Pancreas (tissue), 10 donors: ENCODE measurements at places on chromosomes 2 and 18.

GRCh38 chr2:74939919-74940812, 18.3 kb upstream of the POLE4 start:
- DNase-seq: no peak

DNA sequence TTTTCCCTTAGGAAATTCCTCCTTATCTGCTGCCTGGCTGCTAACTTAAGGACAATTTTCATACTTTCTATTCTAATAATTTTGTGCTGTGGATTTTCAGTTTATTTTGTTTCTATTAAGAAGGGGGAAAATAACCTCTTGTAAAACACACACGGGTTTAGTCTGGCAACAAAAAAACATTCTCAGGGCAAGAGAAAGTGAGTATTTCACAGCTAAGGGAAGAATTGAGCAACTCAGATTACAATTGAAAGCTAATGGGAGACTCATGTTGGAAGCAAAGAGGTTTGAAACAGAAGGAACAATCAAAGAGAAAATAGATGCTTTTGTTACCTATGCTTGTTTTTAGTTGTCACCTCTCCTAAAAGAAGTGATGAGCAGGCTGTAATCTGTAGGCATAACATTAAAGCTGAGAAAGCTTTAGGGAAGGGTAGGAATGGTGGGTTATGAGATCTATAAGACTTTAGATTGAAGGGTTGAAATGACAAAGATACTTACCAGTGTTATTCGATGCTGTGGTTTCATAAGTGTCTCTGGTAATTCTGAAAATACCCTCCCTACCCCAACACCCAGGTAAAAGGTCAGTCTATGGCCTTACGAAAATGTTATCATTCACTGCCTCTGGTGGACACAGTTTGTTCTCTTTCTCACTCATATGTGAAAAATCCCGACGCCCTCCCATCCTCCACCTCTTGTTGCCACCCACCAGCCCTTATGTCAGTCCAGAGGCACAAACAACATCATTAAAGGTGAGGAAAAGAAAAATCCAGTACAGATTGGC, 510.9 kb downstream of the TXNL1 start:
- no peak for DNase-seq

DNA sequence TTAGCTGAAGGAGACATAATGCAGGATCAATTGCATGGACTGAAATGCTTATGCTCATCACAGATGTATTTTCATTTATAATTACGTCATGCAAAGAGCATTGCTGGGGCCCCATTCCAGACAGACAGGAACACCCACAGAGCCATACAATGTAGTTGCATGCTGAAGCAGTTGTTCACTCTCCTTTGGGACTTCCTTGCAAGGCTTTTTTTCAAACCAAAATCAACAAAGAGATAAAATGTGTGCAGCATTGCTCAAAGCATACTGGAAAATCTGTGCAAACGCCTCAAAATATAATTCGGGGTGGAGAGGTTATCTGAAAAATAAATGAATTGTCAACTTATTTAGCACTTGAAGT, 463.2 kb downstream of the CDH2 start:
- DNase-seq: no peak

GRCh38 chr2:43438858-43439655, 156.8 kb downstream of the THADA start:
- no peak for DNase-seq

GRCh38 chr2:105537920-105538319, 139.1 kb upstream of the FHL2 start:
- no peak for DNase-seq
